Fibroblast of skin of back (primary cell): ENCODE measurements at places on chromosomes 1 and 21.
A peak's percentile ranks its signal among the peaks of the same experiment; 100 is the strongest.

GRCh38 chr1:2635361-2636010 lies 2.7 kb upstream of the MMEL1 start:
- no peak for DNase-seq

DNA sequence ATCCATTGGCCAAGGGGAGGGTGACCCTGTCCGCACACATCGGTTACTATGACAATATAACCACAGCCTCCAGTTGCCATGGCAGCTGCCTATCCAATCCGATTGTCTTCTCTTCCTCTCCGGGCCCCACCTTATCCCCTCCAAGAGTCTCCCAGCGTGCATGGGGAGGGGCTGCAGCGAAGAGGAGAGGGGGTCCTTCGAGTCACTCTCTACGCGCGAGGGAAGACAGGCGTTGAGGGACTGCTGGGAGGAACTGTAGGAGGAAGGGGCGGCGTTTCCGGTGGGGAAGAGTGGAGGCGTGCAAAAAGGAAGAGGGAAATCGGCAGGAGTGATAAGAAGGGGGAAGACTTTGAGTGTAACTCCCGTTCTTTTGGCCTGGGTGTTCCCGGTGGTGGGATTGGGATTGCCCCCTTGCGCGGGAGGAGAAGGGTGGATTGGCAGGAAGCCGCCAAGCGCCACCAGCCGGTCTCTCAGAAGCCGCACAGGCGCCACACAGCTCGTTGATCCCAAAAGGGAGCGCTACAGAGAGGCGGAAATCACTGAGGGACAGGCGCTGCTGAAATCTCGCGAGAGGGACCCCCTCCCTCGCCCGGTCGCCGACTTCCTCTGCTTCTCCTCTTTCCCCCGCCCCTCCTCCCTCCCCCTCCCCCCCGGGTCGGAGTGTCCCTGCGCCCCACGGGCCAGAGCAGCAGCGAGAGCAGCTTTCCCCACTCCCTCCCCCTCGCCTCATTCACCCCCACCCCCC lies 384 bp upstream of the SMG7 start:
- peak; percentile 98 for DNase-seq

- peak; percentile 83 for DNase-seq
Observed at GRCh38 chr1:243883551-243883950, 33.5 kb upstream of the AKT3 start.

DNA sequence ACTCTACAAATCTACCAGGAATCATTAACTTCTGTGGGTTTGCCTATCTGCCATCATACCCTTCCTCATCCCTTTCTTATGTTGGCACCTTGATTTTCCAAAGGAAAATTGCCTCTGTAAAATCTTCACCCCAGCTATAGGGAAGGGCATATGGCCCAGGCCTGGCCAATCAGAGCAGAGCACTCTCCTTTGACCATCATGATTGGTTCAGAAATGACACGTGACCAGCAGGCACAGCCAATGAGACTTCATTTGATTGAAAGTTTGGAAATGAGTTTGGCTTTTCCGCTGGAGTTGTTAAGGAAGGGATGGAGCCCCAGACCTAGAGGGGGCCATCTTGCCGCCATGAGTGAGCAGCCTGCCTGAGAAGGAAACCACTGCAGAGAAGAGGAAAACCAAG lies 35.1 kb upstream of the IFFO2 start:
- DNase-seq = no peak

GRCh38 chr21:31278511-31279130 lies 65.4 kb downstream of the TIAM1 start:
- DNase-seq = peak; percentile 37

GRCh38 chr1:236670060-236670459 lies 16.2 kb upstream of the ACTN2 start:
- DNase-seq = no peak

DNA sequence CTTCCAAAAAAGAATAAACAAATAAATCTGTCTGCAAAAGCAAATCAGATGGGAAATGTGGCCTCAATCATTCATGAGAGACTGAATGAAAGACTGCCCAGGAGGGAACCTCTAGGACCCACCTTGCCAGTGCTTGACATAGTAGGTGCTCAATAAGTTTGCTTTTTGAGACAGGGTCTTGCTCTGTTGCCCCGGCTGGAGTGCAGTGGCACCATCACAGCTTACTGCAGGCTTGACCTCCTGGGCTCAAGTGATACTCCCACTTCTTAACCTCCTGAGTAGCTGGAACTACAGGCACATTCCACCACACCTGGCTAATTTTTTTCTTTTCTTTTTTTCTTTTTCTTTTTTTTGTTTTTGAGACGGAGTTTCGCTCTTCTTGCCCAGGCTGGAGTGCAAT lies 40.3 kb upstream of the CCSAP start:
- DNase-seq = no peak

DNA sequence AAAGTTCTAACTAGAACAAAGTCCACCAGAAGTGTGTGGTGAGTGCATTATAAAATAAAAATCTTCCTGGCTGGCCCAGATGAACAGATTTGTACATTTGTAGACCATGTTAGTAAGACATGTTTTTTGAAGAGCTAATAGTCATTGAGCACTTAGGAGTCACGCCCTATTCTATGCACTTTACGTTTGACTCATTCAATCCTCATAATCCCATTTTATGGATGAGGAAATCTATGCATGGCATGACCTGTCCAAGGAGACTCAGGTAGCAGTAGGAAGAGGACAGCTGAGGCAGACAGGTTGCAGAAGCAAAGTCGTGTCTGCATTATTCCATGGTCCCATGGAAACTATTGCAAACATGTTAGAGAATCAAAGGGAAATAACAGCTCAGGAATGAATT lies 30.3 kb upstream of the LPAR3 start:
- DNase-seq = no peak

GRCh38 chr1:64242895-64243756 lies 39.7 kb downstream of the UBE2U start:
- DNase-seq = peak; percentile 64

GRCh38 chr1:76075188-76075489 lies 593 bp downstream of the ST6GALNAC3 start:
- no peak for DNase-seq

DNA sequence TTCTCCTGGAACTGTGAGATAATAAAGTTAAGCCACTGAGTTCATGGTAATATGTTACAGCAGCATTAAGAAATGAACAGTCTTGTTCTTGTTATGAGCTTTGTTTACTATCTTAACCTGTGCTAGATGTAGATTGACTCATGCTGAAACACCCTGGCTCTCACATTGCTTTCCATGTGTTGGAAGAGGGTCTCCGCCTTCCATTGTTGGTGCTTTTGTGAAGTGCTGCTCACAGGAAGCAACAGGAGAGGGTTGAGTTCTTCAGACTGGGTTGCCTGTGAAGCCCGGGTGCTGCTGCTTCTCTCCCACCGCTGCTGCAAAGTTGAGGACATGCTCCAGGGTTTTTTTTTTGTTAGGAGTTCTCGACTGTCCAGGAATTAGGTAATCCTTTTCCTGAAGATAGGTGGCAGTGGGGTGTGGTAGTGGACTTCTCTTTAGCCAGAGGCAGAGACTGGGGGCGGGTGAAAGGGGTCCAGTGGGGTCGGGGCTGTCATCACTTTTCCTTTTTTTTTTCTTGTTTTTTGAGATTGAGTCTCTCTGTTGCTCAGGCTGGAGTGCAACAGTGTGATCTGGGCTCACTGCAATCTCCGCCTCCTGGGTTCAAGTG lies 28.7 kb upstream of the HMGN1 start:
- DNase-seq = no peak

- DNase-seq = no peak
Observed at GRCh38 chr1:57238233-57238781, 185.6 kb downstream of the DAB1 start.

DNA sequence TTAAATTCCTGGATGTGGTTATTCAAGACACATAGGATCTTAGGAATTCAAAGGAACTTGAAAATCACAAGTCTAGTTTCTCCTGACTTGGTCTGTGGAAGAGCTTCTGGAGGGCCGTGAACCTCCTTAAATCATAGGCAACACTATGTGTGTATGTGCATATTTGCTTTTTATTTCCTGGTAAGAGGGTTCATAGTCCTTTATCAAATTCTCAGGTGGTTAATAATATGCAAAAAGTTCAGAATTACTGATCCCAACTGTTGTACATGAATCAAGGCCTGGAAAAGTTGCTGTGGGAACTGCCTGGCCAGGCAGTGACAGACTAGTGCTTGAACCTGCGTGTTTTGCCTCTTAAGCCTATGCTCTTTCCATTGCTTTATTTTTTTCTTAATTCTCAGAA lies 12.9 kb downstream of the MTR start:
- no peak for DNase-seq

DNA sequence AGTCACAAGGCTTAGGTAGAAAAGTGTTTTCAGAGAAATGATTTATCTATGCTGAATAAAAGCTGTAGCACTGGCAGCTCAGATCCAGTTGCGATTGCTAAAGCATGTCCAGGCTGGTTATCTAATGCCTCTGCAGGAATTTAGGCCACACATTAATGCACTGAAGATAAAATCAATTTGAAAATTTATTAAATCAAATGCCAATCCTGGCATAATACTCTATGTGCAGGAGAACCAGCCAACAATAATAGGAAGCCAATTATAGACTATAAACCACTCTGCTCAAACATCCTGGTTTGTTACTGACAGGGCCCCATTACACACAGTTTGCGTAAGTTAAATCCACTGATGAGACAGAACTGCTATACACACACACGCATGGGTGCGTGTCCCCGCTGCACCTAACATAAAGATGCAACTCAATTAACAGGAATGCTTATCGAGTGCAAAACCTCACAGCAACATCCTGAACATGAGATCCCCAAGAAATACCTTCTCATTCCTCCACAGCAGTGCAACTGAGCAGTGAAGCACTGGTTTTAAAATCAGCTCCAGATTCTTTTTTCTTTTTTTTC lies 40.6 kb downstream of the PTP4A2 start:
- DNase-seq = no peak

GRCh38 chr1:85453640-85454194 lies 11.2 kb downstream of the DDAH1 start:
- DNase-seq = no peak

- DNase-seq = no peak
Observed at GRCh38 chr1:85277802-85278201, 1.4 kb upstream of the BCL10 start.

GRCh38 chr1:91428182-91428798 lies 23.7 kb upstream of the HFM1 start:
- peak; percentile 2 for DNase-seq

DNA sequence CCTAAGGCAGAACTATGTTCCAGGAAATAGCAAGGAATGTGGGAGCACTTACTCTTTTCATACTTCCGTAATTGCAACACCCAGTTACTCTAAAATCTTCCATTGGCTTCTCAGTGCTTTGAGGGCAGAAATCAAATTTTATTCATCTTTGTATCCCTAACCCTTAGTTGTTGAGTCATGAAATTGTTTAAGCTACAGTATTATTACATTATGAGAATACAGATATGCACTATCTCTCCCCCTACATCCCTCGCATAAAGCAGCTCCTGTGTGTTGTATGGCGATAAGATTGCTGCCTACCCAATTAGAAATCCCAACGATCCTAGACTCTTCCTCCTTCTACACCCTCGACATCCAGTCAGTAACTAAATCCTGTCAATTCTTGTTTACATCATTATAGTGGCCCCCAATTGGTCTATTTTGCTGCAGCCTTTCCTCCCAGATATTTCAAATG lies 2.6 kb downstream of the AIDA start:
- DNase-seq = no peak

- peak; percentile 59 for DNase-seq
Observed at GRCh38 chr1:180923021-180923841, 10.5 kb downstream of the KIAA1614 start.

DNA sequence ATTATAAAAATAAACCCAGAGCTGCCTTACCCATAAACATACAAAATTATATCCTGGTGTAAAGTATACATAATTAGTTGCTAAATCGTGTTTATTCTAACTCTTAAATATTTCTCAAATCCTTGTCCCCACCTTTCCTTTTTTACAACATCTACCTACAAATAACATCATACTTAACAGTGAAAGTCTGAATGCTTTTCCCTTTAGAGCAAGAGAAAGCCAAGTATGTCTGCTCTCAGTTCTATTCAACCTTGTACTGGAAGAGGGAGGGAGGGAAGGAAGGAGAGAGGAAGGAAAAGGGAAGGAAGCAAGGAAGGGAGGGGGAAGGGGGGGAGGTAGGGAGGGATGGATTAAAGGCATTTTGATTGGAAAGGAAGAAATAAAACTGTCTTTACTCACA lies 14.6 kb downstream of the DOCK7 start:
- DNase-seq = no peak

- DNase-seq = no peak
Observed at GRCh38 chr1:158689110-158689509, 2.6 kb upstream of the SPTA1 start.

DNA sequence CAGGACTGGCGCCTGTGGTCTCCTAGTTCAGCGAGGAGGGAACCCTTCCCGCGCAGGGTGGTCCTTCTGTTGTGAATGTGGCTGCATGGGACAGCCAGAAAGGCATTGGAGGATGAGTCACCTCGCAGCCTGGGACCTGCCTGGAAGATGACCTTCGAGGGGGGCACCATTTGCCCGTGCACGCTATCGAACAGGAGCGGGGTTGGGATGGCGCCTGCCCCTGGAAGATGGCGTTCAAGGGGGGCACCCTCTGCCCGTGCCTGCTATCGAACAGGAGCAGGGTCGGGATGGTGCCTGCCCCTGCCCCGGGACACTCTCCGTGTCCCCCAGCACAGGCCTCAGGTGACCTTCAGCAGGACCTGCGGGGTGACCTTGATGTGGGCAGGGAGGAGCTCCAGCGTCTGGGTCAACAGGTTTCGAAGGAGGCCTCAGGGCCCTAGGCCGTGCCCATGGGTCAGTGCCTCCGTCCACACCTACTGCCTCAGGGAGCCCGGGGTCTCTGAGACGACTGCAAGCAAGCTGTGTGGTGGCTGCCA lies 1.7 kb upstream of the ACTRT2 start:
- no peak for DNase-seq

- DNase-seq = no peak
Observed at GRCh38 chr1:66210635-66211244, 323.2 kb upstream of the SGIP1 start.

GRCh38 chr21:46551636-46552241 lies 53.1 kb downstream of the S100B start:
- no peak for DNase-seq

DNA sequence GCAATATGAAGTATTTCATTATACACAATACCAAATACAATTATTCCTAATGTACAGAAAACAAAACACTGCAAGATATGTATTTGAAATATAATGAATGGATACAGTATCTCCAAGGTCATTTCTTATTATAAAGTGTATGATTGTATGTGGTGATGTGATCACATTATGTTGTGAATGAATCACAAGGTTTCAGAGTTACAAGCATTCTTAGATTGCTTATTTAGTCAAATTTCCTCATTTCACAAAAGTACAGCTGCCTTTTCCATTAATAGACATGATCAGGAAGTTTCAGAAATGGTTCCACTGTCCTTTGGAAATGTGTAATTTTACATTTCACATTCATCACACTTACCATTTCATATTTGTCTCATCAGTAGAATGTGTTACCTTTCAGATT lies 28.3 kb upstream of the NEK7 start:
- DNase-seq = peak; percentile 42

DNA sequence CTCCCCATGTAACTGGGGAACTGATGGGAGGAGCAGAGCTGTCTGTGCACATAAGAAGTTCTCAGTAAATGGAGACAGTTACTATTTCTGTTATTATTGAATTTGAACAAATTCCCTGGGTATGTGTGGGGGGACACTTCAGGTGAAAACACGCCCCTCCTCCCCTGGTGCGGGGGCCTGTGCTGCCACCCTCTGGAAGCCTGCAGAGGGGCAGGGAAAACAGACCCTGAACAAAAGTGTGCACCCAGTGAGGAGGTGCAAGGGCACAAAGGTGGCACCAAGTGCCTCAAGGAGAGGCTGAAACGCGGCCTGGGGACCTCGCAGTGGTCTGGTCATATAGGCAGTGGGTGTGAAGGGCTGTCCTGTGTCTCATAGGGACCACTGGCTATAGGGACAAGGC lies 18.2 kb upstream of the NADK start:
- no peak for DNase-seq
